ENCODE measurements at places on chromosomes 4 and X.

DNA sequence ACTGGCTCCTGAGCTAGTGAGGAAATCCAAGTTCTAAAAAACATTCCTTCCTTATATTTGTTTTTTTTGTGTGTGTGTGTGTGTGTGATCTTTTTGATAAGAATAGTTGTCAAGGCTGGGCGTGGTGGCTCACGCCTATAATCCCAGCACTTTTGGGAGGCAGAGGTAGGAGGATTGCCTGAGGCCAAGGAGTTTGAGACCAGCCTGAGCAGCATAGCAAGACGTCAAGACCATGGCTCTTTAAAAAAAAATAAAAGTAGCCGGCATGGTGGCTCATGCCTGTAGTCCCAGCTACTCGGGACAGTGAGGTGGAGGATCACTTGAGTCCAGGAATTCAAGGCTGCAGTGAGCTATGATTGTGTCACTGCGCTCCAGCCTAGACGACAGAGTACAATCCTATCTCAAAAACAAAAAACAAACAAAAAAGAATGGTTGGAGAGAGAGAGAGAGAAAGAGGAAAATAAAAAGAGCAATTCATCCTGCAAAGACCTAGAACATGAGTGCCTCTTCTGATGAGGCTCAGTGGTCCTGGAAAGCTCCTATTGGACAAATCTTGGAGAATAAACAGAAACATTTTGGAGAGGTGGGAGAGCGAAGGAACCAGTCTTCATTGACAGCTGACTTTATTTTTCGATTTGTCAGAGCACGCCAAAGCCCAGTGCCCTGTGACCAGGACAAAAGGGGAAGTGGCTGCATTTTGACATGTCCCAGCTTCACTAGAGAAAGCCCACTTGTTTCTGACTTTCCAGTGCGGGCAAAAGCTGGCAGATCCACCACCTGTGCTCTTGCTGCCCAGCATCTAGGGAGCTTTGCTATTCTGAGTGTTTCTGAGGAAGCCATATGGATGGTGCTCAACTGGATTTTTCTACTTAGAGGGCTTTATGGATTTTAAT is 244.7 kb downstream of the PALLD start:
- peaks cover 81% of the 10 kb centered on the region for H3K4me1 ChIP-seq
- peak overlapping the region; percentile 67 for H3K27ac ChIP-seq
- peaks cover 32% of the 10 kb centered on the region for H3K36me3 ChIP-seq
- H3K27me3 ChIP-seq: no peaks in the 10 kb centered on the region

DNA sequence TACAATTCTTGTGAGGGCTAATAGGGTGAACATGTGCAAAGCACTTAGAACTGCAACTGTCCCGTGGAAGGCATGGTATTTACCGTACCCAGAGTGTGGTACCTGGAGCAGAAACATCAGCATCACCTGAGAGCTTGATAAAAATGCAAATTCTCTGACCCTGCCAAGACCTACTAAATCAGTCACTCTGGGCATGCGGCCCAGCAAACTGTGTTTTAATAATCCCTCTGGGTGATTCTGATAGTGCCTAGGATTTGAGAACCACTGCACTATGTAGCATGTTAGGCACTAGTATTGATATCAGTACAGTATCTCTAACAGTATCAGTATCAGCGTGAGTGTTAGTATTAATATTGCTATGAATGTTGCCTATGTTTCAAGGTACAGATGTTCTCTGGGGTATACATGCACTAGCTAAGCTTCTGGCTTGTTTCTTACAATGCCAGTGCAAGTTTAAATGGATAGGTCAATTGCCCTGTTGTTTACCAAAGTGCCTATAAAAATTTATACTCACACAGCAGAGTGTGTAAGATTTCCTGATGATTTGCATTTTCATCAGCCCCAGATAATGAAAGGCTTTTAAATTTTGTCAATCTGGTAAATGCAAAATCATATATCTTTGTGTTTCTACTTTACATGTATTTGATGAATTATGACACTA is 354.0 kb downstream of the HS3ST1 start:
- no peak overlapping the region for H3K27ac ChIP-seq
- H3K4me3 ChIP-seq: no peak overlapping the region
- no peaks in the 10 kb centered on the region for H3K27me3 ChIP-seq
- no peaks in the 10 kb centered on the region for H3K36me3 ChIP-seq
- H3K4me1 ChIP-seq: no peaks in the 10 kb centered on the region
- DNase-seq: no peak

DNA sequence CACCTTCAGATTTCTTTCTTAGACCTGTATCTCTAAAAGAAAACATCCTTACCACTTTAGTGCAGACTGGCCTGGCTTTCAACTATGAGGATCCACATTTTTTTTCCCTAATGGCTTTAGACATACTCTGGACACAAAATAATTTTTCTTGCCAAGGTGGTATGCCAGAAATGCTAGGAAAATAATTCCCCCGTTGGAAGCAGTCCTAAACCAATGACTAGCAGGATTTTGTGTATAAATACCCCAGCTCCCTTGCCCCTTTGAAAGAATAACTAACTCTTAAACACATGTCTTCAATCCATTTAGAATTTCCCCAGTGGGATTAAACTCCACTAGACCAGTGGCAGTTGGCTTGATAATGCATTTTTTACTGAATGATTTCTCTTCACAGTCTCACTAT is 500.5 kb upstream of the FTHL17 start:
- peak overlapping the region; percentile 79 for H3K27ac ChIP-seq
- H3K27me3 ChIP-seq: no peaks in the 10 kb centered on the region
- H3K4me1 ChIP-seq: peaks cover 23% of the 10 kb centered on the region
- H3K36me3 ChIP-seq: no peaks in the 10 kb centered on the region

GRCh38 chrX:51568586-51568985 is 50.1 kb downstream of the CENPVL3 start:
- no peak overlapping the region for H3K4me3 ChIP-seq
- no peaks in the 10 kb centered on the region for H3K27me3 ChIP-seq
- peaks cover 8% of the 10 kb centered on the region for H3K4me1 ChIP-seq
- DNase-seq: no peak

DNA sequence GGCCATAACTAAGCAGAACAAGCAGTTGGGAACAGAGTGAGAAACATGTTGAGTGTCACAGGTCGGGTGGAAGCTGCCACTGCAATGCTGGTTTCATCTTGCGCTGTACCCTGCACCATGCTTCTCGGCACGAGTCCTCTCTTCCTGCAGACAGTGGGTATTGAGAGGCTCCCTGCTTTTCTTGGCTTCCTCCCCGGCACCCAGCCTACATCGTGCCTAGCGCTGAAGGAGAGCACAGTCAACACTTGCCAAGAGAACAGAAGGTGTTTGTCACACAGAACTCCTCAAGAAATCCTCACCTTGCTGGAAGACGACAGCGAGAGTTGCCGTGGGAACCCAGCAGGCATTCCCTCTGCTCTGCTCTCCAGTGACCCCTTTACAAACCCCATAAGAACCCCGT is 53.6 kb downstream of the EVC2 start:
- DNase-seq: no peak
- H3K4me3 ChIP-seq: no peak overlapping the region
- no peaks in the 10 kb centered on the region for H3K4me1 ChIP-seq
- H3K27ac ChIP-seq: no peak overlapping the region
- peaks cover 33% of the 10 kb centered on the region for H3K36me3 ChIP-seq
- H3K27me3 ChIP-seq: no peaks in the 10 kb centered on the region

GRCh38 chr4:143404555-143404954 is 67.9 kb downstream of the GAB1 start:
- DNase-seq: no peak
- H3K36me3 ChIP-seq: no peaks in the 10 kb centered on the region
- peaks cover 51% of the 10 kb centered on the region for H3K4me1 ChIP-seq
- no peak overlapping the region for H3K4me3 ChIP-seq
- H3K27ac ChIP-seq: no peak overlapping the region

Measured in chondrocyte (in vitro differentiated cells).